Astrocyte (in vitro differentiated cells and primary cell): ENCODE measurements at places on chromosomes 5 and 9. TPM values are rescaled to one million over a fixed set of nuclear protein-coding genes. Genes with fewer than 3 reads are reported as not detected.

The ITGA1 gene
- total RNA-seq = 73.7 and 83.1 TPM in 2 replicates

The MEIKIN gene
- not detected in 2 replicates for total RNA-seq

DNA sequence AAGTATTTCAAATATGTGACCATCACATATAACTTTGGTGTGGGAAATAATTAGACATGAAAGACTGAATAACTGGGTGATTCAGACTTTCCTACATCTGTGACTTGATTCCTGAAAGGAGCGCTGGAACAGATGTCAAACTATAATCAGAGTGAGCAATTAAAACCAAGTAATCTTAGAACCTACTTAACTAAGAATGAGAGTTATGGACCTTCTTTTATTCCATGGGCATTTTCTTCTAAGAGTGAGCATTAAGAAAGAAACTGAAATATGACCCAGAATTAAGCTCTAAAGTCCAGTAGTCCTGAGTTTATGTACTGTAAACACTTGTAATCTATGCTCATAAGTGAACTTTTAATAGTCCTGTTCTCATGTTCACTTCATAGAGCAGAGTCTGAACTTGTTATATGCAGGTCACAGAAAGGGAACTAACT is 68.4 kb downstream of the PAM start:
- DNase-seq = peak; percentile 89

DNA sequence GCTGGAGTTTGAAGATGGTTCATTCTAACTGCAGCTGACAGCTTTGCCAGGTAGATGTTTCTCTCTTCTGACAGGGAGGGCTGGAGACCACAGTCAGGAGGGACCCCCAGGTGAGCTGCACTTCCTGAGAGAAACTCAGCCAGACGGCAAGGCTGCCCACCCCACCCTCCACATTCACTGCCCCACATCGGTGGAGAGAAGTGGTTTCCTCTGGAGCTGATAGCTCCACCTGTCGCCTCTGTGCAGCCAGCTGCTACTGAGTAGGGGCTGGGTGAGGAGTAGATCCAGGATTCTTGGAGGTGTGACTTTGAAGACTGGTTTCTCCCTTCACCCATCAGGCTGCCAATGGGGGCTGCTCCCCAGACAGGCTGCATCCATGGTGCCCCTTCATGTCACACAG is 175.0 kb downstream of the CARTPT start:
- no peak for DNase-seq

DNA sequence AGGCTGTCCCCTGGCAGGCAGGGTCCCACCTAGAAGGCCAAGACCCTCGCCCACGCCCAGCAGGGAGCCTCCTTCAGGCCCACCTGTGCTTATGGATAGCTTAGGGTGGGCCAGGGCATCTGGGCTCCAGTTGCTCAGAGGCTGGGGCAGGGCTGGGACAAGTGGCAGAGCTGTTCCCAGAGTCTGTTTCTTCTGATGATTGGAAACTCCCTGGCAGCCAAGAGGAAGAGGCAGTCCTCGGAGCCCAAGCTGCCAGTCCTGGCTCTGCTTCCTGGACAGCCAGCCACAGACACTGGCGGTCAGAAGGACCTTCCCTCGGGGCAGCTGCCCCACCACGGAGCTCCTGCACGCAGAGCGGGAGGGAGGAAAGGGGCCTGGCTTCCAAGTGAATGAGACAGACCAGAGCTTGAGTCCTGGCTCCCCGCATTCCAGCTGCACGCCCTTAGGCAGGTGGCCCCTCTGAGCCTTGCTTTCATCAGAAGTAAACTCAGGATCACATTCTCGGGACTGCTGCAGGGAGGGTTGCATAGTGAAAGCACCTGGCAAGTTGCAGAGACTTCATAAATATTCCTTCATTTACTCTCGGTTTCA is 37.9 kb upstream of the GABRP start:
- no peak for DNase-seq

GRCh38 chr9:128899566-128900322 is 17.8 kb downstream of the LRRC8A start:
- DNase-seq = no peak

GRCh38 chr5:121009058-121009457 is 545.0 kb downstream of the PRR16 start:
- no peak for DNase-seq

GRCh38 chr5:61567337-61567736 is 235.3 kb downstream of the ZSWIM6 start:
- no peak for DNase-seq

DNA sequence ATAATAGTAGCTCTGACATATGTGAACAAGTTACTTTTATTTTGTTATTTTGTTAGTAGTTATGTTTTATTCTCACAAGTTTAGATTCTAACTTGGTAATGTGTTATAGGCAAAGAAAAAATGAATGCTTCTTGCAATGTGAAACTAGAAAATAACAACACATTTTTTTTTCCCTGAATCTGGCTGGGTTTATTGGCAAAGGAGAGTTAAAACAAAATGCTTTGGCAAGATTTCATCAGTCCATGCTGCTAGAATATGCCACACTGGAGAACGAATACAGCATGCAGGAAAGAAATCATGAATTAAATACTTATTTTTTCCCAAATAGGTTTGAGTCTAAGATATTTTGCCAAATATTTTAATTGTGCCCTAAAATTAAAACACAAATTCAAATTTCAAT is 1048.1 kb upstream of the ACO1 start:
- no peak for DNase-seq

The LSM11 gene
- 4.4 and 4.7 TPM in 2 replicates for total RNA-seq

- DNase-seq = peak; percentile 70
Measured at GRCh38 chr5:172816925-172817562, 17.0 kb upstream of the ERGIC1 start.

GRCh38 chr5:84362061-84362720 is 22.5 kb downstream of the EDIL3 start:
- no peak for DNase-seq

The C5orf52 gene
- total RNA-seq = not detected in 2 replicates

DNA sequence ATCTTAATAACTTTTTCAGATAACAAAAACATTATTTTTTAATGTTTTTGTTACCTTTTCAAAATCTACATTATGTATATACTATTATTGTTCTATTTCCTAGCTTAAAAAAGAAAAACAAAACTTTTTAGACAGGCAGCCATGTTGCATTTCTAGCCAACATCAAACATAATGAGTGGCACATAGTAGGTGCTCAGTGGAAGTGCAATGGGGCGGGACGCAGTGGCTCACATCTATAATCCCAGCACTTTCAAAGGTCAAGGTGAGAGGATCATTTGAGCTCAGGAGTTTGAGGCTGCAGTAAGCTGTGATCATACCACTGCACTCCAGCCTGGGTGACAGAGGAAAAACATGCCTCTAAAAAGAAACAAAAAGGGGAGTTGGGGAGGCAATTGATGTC is 68.4 kb downstream of the MED27 start:
- DNase-seq = no peak

- no peak for DNase-seq
Measured at GRCh38 chr9:137052998-137053943, 590 bp downstream of the ENTPD2 start.

DNA sequence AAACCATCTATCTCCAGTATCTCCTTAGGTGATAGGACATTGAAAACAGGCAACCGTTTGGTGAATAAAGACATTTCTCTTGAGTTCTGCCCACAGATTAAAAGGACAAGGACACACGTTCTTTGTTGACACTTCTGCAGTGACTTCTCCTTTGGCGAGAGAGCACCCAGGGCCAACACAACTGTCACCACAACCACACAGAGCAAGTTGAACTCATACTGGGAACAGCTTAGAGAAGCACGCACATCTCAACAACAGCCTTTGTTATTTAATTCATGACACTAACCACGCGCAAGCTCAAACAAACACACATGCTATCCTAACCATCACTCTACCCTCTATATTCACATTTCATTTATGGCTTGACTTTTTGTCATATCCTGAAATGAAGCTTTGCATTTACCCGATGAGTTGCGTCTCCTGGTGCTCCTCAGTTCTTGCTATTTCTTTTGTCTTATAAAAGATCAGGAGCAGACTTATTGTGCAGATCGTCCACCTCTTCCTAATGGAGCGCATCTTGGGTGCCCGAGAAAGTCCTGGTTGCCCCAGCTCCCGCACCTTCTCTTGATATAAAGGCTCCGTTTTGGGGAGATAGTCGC is 543 bp downstream of the ST8SIA4 start:
- no peak for DNase-seq

GRCh38 chr5:34523387-34523726 is 132.8 kb upstream of the RAI14 start:
- DNase-seq = no peak

- peak; percentile 44 for DNase-seq
Measured at GRCh38 chr9:76758476-76758875, 5.8 kb upstream of the PCA3 start.

- DNase-seq = peak; percentile 27
Measured at GRCh38 chr5:11903614-11904264, 507 bp downstream of the CTNND2 start.

GRCh38 chr5:111227801-111228200 is 3.6 kb downstream of the CAMK4 start:
- peak; percentile 84 for DNase-seq

GRCh38 chr5:159227452-159227851 is 18.1 kb upstream of the RNF145 start:
- no peak for DNase-seq

GRCh38 chr5:157511651-157512644 is 51.9 kb downstream of the NIPAL4 start:
- peak; percentile 97 for DNase-seq

The DBH gene
- total RNA-seq = not detected in 2 replicates

DNA sequence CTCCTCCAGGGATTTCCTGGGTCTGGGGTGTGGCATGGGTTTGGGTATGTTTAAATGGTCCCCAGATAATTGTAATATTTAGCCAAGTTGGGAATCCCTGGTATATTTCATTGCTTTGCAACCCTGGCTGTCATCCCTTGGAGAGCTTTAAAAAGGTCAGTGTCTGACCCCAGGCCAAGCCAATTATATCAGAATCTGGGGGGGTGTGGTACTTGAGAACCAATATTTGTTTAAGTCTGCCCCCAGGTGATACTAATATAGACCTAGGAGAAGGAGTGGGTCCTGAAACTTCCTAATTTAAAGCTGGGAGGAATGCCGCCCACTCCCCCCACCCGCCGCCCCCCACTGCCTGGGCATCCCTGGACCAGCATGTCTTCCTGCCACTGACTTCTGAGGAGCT is 38.2 kb upstream of the SLC2A8 start:
- DNase-seq = no peak

DNA sequence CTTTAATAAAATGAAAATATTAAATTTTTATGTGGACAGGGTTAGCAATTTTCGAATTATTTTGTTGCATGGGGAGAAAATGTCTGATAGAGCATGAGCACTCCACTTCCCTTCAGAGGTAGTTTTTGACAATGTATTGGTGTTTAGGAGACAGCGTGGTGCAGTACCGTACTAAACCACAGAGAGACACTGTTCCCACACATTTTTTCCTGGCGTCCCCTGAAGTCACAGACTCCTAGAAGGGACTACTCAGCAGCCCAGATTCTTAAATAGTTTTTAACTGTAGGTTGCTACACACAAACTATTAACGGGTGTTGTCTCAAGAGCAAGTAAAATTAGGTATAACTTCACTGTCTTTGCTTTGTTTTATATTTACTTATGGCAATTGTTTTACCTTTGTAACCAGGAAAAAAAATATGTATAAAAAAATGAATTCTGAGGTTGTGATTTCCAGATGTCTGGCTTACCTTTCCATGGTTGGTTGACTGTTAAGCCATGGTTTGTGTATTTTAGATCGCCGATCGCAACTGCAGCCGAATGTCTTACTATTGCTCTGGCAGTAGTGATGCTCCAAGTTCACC is 171.2 kb downstream of the DOCK8 start:
- peak; percentile 22 for DNase-seq

DNA sequence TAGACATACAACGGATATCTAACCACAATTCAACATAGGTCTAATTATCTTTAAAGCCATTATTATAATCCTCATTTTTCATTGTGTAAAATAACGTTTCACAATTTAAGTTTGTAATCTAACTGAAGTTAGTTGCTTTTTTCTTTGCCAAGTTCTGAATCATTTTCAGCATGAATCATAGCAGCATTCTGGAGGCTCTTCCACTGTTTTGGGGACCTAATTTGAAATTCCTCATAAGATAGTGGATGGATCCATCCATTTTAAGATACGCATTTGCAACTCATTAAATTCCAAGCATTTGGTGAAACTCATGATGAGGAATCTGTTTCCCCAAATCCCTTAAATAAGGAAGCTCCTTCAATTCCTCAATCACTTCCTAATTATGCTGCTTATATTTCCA is 447.1 kb upstream of the CDH10 start:
- DNase-seq = peak; percentile 43

The TAS2R1 gene
- not detected in 2 replicates for total RNA-seq

The BARHL1 gene
- not detected in 2 replicates for total RNA-seq
